Testis (tissue), 5 donors: ENCODE measurements at places on chromosomes 7 and 10.

DNA sequence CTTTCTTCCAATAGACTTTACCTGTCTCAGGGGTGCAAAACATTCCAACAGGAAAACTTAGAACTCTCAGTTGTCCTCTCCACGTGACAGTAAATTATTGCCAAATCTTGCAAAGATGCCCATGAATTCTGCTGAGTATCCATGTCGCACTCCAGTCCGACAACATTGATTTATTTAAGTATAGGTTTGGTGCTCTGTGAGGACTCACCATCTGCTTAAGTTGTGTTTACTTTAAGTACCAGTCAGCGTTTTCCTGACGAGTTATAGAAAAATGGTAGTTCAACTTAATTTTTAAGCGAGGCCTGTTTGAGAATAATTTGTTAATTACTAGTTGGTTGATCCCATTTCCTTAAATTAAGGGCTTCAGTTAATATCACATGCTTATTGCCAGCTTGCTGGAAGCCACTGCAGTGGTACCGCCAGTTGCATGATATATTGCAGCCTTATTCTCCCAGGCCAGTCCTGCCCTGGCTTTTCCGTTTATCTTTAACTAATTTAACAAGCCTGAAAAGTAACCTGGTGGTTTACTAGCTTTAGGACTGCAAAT lies 27.8 kb downstream of the CREB5 start:
- DNase-seq = no peak

- DNase-seq = no peak
Measured at GRCh38 chr7:20785157-20786048, 1.3 kb downstream of the SP8 start.

- DNase-seq = no peak
Measured at GRCh38 chr7:284762-285722, 4.9 kb upstream of the FOXL3 start.

DNA sequence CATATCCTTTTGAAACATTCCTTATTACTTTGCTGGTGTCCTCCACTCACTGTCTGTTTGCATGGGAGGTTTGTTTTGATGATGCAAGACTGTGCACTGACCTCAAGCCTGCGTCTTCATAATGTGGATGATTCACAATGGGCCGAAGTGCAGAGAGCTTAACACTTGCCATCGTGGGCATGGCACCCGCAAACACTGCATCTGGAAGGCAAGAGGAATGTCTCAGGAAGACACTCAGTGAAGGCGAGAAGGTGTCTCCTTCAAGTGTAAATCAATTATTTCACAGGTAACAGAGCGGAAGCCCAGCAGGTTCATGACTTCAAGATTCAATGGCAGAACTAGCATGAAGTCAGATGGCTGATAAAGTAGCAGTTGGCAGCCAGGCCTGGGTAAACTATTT lies 98.1 kb downstream of the DPY19L1 start:
- DNase-seq = no peak

DNA sequence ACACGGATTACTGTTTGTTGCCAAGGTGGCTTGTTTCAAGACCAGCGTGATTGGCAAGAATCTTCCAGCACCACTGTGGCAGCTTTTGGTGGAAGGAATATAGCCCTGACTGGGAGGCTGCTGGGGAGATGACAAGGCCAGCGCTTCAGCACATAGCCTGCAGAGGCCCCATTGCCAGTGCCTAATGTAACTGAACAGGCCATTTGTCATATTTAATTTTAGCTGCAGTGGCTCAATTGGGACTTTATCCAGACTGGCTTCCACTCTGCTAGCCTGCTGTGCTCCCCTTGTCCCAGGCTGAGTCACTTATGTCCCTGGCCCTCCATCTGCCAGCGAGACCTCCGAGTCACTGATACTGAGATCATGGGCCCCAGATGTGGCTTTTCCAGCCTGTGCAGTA lies 483.1 kb downstream of the GALNT17 start:
- DNase-seq = no peak
